ENCODE measurements at places on chromosomes 13 and 19.
A peak's percentile ranks its signal among the peaks of the same experiment; 100 is the strongest.

GRCh38 chr13:70189981-70190380, 81.7 kb upstream of the KLHL1 start:
- no peak for DNase-seq

GRCh38 chr19:39304701-39305571, 8.7 kb downstream of the IFNL1 start:
- DNase-seq: no peak

- no peak for DNase-seq
These were observed 41.1 kb upstream of the CHST8 start for GRCh38 chr19:33580645-33581037.

DNA sequence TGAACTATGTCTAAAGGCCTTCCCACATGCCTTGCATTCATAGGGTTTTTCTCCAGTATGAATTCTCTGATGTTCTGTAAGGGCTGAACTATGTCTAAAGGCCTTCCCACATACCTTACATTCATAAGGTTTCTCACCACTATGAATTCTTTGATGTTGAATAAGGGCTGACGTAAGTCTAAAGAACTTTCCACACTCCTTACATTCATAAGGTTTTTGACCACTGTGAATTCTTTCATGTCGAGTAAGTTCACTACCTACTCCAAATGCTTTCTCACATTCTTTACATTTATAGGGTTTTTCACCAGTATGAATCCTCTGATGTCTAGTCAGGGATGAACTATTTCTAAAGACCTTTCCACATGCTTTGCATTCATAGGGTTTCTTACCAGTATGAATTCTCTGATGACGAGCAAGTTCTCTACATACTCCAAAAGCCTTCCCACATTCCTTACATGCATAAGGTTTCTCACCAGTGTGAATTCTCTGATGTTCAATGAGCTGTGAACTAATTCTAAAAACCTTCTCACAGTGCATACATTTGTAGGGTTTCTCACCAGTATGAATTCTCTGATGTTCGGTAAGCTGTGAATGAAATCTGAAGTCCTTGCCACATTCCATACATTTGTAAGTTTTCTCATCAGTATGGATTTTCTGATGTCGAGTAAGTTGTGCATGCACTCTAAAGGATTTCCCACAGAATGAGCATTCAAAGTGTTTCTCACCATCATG, 19.1 kb upstream of the ZNF260 start:
- DNase-seq: no peak

GRCh38 chr13:53073711-53074110, 45.1 kb downstream of the OLFM4 start:
- no peak for DNase-seq

GRCh38 chr13:105625691-105626090, 909.8 kb downstream of the EFNB2 start:
- DNase-seq: no peak

DNA sequence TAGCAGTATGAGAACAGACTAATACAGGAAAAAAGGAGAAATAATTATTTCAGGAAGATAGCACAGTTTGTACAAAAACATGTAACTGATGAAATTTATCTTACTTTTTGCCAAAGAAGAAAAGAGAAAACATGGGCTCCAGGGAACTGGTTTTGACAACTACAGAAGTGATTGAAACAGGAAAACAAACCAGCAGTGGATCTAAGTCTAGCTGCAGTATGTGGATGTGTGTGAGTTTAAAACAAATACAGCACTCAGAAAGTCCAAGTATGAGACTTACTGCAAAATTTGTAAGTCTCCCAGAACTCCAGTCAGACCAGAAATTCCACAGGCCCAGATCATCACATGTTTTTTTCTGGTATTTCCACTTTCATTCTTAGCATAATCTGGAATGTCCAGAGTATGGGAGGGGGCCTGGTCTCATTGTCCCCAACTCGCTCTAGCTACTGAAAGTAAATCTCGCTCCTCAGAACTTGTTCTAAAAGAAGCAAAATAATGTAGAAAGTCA, 259.5 kb downstream of the NHLRC3 start:
- no peak for DNase-seq

DNA sequence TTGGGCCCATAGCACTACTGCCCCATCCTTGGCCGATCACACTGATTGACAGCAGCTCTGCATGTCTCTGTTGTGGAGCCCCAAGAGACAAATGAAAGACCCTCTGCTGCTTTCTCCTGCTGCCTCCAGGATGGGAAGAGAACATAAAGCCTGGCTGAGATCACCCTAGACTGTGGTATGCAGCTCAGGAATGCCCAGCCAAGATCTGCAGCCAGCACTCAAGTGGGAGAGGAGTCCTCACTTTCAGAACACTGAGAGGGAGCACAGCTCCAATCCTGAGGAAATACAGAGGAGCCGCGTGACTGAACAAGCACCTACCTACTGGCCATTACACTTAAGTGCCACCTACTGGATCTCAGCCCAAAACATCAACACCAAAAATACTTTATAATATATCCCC, 203.0 kb downstream of the POSTN start:
- no peak for DNase-seq

GRCh38 chr19:48355365-48355954, 8.3 kb downstream of the TMEM143 start:
- no peak for DNase-seq

- no peak for DNase-seq
These were observed 23.7 kb upstream of the LGALS14 start for GRCh38 chr19:39680593-39680992.

DNA sequence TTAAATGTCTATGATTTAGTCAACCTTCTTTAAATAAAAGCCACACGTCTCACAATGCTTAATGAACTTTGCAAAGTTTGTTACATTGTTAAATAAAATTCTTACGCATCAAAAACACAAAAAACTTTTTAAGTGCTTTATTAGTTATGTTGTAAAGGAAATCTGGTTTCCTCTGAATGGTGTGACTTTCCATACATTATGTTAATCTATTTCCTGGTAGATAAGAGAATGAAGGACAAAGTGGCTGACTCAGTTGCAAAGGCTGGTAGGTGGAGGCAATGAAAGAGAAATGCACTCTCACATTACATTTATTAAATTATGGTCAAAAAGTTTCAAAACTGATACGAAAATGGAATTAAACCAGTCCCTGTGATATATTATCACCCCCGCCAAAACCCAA, 15.9 kb downstream of the KLF12 start:
- no peak for DNase-seq

DNA sequence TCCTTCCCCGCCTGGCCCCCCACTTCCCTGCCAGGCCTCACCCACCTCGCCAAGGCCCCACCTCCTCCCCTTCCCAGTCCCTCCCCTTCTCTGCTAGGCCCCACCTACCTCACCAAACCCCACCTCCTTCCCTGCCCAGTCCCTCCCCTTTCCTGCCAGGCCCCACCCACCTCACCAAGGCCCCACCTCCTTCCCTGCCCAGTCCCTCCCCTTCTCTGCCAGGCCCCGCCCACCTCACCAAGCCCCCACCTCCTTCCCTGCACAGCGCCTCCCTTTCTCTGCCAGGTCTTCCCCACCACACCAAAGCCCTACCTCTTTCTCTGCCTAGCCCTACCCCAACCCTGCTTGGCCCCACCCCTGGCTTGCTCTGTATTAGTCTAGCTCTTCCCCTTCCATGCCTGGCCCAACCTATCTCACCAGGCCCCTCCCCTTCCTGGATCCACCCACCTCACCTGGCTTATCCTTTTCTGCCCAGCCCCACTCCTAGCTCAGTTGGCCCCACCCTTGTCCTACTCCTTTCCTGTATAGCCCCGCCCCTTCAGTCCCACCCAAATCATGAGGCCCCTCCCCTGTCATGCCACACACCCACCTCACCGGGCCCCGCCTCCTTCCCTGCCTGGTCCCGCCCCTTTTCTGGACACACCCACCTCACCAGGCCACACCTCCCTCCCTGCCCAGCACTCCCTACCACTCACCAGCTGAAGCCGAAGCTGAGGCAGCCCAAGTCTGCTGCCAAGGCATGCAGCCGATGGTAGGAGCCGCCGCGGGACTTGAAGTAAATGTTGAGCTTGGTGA, 16.2 kb downstream of the CERS1 start:
- DNase-seq: no peak

- no peak for DNase-seq
These were observed 32.5 kb downstream of the DLEU7 start for GRCh38 chr13:50810998-50811397.

- no peak for DNase-seq
These were observed 83.8 kb downstream of the LNX2 start for GRCh38 chr13:27536361-27537101.

GRCh38 chr19:2636897-2637683, 65.4 kb downstream of the GNG7 start:
- peak; percentile 60 for DNase-seq

DNA sequence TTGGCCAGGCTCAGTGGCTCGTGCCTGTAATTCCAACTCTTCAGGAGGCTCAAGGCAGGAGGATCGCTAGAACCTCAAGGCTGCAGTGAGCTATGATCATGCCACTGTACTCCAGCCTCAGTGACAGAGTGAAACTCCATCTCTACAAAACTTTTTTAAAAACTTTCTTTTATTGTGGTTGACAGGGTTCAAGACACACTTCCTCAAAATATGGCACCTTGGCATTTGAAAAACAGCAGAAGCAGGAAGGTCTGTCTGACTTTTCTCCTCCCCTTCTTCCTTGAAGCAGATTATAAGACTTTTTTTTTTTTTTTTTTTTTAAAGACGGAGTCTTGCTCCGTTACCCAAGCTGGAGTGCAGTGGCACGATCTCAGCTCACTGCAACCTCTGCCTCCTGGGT, 100.3 kb downstream of the TM9SF2 start:
- no peak for DNase-seq

- no peak for DNase-seq
These were observed 11.1 kb upstream of the ATP12A start for GRCh38 chr13:24668955-24669582.

- DNase-seq: no peak
These were observed 8.5 kb downstream of the FOSB start for GRCh38 chr19:45476304-45476703.

GRCh38 chr19:17376935-17377600, at the start of gene PLVAP:
Gene PLVAP, minus strand, starts transcription at chr19:17377342. Its CDS starts 54 bp downstream, at chr19:17377288.
- DNase-seq: no peak

GRCh38 chr13:100984085-100984705, 309.6 kb upstream of the TMTC4 start:
- DNase-seq: no peak

GRCh38 chr19:41610789-41611188, 16.1 kb downstream of the CEACAM4 start:
- DNase-seq: no peak

DNA sequence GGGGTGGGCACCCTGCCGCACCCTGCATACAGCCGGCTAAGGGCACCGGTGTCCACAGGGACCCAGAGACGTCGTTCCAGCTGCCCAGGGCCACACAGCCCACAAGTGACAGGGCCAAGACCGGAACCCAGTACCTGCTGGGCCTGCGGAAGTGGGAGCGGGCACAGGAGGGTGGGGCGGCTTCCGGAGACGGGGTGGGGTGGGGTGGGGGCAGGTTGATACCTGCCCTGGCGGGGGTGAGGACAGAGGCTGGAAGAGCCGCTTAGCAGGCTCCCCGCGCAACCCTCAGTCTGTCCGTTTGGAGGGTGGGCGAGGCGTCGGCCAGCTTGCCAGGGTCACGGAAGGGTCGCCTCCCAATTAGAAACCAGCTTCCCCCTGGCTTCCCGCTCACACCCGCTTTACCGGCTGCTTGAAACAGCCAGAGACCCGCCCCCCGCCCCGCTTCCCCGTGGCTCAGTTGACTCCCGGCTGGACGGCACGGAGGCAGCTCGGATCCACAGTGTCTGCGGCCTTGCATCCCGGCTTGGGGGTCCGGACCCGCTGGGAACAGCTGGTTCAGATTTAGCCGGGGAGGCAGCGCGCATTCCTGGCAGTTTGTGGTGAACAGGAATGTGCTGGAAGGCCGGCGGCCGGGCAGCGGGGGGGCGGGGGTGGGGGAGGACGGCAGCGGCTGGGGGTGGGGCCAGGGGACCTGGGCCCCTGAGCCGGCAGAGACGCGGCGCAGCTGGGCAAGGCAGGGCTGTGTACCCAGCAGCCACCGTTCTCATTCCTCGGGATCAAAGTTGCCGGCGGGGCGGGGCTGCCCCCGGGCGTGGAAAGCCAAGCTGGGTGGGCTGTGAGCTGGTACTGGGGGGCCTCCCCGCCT, 1.9 kb downstream of the CNN2 start:
- no peak for DNase-seq

DNA sequence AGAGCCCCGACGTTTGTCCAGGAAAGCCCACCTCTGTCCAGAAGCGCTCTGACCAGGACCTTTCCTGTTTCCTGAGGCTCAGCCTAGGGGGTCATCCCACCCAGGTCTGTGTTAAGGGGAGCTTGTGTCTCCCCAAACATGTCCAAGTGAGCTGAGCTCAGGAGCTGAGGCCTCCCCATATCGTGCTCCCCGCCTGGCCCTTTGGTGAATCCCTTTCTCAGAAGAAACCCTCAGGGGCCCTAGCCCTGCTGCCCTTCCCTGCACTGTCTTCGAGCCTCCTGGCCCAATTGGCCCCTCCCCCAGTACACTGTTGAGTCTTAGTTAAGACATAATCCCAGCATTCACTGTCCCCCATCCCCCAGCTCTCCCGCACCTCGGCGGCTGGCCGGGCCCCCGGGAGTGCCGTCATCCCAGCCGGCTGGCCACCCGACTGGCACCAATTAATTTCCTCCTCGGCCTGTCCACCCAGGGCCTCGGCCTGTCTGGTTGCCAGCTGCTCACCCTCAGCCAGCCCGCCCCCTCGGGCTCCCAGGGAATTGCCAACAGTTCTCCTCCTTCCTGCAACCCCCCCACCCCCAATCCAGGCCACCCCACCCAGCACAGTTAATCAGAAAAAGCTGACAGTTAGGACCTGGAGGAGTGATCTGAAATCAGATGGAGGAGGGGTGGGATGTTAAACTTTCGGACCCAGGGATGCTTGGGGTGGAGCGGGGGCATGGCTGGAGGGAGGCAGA, 13.6 kb downstream of the IER2 start:
- no peak for DNase-seq

DNA sequence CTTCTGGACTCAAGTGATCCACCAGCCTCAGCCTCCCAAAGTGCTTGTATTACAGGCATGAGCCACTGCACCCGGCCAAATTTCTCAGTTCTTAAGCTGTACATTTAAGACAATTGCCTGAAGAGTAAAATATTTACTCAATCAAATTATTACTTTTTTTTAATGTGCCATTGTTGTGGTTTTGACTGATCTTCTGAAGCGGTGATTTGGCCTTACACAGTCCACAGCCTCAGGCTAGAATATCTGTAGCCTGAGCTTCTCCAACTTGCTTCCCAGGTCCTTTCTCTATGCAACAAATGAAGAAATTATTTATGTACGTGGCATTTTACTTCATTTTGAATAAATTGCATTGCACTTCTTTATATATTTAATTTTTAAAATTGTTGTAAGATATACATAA, 281.3 kb downstream of the KLF5 start:
- DNase-seq: no peak

- no peak for DNase-seq
These were observed 435 bp upstream of the OBI1 start for GRCh38 chr13:78659450-78659730.

DNA sequence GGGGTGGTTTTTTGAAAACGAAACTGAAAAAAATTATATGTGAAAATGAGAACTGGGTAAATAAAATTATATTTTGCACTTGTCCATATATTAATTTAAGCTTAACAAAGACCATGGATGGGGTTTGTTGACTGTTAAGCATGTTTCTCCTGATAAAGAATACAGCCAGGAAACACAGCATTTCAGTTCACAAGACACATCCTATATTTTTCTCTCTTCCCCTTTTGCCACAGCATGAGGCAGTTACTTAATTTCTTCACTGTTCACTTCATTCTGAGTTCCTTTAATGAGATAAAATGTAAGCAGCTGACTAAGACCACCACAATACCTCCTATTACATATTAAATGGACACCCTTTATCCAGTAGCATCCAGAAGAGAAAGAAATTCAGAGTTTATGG, 64.0 kb downstream of the RXFP2 start:
- no peak for DNase-seq

GRCh38 chr13:45659536-45659935, 42.6 kb upstream of the CBY2 start:
- DNase-seq: no peak

- no peak for DNase-seq
These were observed 80.8 kb downstream of the KL start for GRCh38 chr13:33096886-33097605.
